Right kidney (tissue), 9 donors: ENCODE measurements at places on chromosomes 6 and 20.

GRCh38 chr6:31128093-31128676 is 7.9 kb upstream of the CDSN start:
- DNase-seq: no peak

DNA sequence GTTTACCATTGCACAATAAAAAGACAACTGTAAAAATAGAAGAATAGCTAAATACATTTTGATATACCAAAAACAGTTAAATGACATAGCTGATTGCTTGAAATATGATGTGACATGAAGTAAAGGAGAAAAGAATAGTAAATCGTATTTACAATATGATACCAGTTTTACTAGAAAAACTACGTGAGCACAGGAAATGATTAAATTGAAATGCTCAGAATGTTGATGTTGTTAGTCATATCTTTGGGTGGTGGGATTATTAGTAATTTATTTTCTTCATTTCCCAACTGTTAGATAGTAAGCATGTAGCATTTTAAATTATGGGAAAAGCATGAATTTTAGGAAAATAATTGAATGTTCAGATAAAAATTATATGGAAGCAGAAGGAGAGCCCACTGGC is 268.3 kb upstream of the TAB2 start:
- DNase-seq: no peak

- DNase-seq: no peak
These were observed 16.5 kb downstream of the UQCC2 start for GRCh38 chr6:33694977-33695376.

DNA sequence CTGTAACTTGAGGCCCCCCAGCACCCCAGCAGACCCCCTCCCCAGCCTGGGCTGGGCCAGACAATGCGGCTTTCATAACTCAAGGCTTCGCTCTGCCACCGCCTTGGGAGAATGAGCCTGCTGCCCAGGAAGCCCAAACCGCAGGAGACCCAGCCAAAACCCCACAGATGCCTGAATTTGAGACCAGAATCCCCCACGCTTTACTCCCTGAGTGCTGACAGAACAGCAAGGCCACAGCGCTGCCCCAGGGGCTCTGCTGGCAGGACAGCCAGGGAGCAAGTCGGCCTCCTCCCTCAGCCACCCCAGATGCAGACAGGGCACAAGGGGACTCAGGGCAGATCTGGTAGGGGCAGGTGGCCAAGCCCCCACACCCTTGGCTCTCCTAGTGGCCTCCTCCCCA is 2.2 kb downstream of the MDFI start:
- DNase-seq: no peak

DNA sequence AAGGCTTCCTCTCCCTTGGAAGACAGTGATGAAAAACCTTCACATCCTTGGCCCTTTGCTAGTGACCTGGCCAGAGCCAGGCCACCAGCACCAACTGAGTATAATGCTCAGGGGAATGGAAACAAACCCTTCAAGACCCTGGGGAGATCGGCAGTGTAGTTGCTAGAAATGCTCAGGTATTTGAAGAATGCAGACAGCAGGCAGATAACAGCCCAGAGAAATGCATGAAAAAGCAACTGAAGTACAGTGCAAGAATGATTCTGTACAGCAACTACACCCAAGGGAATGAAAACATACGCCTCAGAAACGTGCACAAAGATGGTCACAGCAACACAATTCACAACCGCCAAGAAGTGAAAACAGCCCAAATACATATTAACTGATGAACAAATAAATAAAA is 41.1 kb downstream of the PPP1R3G start:
- no peak for DNase-seq

GRCh38 chr6:156880913-156881312 is 103.7 kb downstream of the ARID1B start:
- DNase-seq: no peak

DNA sequence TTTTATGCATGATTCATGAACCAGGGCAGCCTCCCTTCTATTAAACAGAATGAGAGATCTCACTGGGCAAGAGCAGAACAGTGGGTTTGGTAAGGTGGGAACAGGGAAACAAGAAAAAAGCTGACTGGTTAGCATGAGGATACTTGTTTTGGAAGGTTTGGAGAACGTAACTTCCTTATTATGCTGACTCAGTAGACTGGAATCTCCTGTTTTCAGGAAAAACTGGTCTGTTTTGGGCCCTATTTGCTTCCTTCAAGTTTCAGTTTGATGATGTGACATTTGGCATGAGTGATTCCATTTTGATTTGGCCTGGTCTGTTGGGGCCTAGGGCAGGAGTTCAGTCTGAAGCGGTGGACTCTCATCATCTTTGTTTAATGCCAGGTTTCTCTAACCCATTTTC is 172.0 kb downstream of the MYLK4 start:
- no peak for DNase-seq

GRCh38 chr6:36556281-36556680 is 9.0 kb upstream of the STK38 start:
- DNase-seq: no peak

DNA sequence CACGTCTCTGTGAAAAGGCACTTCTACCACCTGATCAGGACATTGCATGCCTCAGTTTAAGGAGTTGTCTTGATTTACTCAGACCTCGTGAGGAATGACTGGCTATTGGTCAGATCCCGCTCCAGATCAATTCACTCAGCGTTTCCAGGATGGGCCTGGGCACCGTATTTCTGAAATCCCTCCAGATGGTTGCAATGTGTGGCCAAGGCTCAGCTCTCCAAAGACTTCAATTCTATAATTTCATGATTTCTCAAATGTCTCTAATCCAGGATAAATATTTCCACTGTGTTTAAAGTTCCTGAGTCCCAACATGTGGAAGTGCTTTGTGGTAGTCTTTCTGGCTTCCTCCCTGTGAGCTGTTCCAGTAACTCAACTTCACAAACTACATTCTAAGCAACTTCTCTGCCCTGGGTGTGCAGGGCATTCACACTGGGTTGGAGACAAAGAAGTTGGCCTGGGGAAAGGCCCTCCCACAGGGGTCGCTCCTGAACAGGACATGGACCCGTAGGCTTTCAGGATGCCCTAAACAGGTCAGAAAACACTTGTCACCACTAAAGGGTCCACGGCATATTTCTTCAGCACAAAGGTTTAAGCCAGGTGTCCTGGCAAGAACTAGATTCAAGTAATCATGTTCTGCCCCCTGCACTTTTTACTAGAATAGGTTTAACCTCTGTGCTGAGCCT is 212.1 kb downstream of the WDR27 start:
- no peak for DNase-seq

GRCh38 chr6:134623401-134623800 is 305.5 kb upstream of the SGK1 start:
- DNase-seq: no peak

DNA sequence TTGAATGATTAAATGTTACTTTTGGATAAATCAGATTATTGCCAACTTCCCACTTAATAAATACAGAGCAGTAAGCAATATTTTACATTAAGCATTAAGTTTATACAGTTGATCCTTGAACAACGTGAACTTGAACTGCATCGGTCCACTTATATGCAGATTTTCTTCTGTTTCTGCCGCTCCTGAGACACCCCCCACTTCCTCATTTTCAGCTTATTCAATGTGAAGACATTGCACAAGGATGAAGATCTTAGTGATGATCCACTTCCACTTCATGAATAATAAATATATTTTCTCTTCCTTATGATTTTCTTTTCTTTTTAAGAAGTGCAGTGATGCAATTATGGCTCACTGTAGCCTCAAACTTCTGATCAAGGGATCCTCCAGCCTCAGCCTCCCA is 167.2 kb downstream of the LINC00237 start:
- DNase-seq: no peak

GRCh38 chr6:143090314-143091044 is 29.8 kb downstream of the AIG1 start:
- DNase-seq: no peak

- DNase-seq: no peak
These were observed 31.8 kb upstream of the RSPO4 start for GRCh38 chr20:1033751-1034414.

- no peak for DNase-seq
These were observed 96.9 kb upstream of the SLC24A3 start for GRCh38 chr20:19115581-19115980.

- no peak for DNase-seq
These were observed 34.0 kb downstream of the GNAS start for GRCh38 chr20:58886546-58886945.

DNA sequence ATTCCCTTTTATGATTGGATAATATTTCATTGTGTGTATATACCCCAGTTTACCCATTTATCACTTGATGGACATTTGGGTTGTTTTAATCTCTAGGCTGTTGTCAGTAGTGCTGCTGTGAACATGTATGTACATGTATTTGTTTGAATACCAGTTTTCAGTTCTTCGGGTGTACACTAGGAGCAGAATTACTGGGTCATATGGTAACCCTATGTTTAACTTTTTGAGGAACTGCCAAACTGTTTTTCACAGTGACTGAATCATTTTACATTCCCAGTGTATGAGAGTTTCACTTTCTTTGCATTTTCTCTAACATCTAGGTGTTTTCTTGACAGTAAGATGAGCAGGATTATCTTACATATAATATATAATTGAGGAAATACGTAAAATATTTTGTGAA is 44.7 kb upstream of the ADIG start:
- no peak for DNase-seq

DNA sequence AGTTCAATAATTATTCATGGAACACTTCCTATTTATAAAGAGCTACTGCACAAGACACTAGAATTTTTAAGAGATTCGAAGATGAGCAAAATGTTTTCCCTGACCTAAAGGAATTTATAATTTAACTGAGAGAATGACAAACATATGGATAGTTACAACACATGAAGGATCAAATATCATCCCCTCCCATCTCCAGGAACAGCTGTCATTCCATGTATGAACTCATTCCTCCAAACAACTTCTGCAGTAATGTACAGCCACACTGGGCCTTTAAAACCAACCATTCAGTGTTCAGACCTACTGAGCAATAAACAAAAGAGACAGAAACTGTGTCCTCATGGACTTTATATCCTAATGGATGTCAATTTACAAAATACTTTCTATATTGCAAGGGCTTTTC is 87.8 kb downstream of the KIF16B start:
- no peak for DNase-seq

DNA sequence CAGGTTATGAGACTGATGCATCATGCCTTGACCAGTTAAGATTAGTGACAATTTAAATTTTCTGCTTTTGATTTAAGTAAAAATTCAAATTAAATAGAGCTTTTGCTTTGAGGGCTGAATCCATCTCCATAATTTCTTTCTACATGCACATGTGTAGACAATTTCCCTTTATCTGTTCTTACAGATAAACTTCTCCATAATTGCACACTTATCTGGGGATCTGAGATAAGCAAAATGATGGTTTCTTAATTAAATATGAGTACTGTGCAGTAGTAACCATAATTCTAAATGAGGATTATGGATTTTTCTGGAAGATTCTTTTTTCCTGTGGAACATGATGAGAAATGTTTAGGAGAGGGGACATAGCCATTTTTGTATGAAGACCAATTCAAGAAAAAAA is 44.7 kb downstream of the ZFAND3 start:
- DNase-seq: no peak

GRCh38 chr6:131400054-131400778 is 172.8 kb upstream of the ARG1 start:
- no peak for DNase-seq

GRCh38 chr6:63963769-63964315 is 328.2 kb downstream of the PHF3 start:
- DNase-seq: no peak

GRCh38 chr6:105791583-105792318 is 294.4 kb upstream of the PRDM1 start:
- DNase-seq: no peak

GRCh38 chr6:20211037-20211940 is 980 bp downstream of the MBOAT1 start:
- DNase-seq: peak; percentile 51

DNA sequence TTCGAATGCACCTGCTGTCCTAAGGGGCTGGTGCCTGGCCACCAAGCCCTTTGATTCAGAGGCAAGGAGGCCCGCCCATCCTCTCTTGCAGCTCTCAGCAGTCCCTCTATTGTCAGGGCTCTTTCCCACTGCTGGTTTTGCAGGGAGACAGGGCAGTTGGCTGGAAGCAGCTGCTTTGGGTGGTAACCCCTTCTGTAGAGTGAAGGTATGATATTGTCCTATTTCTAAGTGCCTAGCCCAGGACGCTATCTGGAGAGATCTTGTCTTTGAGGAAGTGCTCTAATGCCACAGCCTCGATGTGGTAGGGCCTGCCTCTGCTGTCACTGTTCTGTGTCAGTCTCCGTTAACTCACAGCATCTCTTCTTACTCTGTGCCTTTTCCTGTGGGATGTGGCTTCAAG is 5.6 kb downstream of the PLCG1 start:
- no peak for DNase-seq

DNA sequence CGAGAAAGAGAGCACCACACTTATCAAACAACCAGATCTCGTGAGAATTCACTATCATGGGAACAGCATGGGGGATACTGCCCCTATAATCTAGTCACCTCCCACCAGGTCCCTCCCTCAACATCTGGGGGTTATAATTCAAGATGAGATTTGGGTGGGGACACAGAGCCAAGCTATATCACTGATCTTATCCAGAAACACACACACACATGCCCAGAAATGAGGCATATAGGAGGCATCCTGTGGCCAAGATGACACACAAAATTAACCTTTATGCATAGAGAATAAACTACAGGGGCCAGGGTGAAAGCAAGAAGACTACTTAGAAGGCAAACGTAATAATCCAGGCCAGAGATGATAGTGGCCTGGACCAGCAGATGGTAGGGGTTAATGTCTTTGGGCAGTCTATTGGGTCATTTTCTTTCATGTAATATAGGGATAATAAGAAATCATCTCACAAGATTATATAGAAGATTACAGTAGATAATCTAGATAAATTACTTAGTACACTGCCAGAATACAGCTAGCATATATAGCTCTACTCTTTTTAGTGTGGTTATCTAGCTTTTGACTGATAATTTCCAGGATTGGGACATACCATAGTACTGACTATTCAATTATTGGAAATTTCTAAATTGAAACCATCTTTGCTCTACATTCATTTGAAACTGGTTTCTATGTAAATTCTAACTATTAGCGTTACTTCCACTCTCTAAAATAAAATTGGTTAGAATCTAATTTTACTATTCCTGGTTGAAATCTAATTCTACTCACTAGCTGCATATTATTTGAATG is 20.0 kb downstream of the RNF144B start:
- no peak for DNase-seq

GRCh38 chr6:170186006-170186935 is 104.6 kb downstream of the DLL1 start:
- no peak for DNase-seq

DNA sequence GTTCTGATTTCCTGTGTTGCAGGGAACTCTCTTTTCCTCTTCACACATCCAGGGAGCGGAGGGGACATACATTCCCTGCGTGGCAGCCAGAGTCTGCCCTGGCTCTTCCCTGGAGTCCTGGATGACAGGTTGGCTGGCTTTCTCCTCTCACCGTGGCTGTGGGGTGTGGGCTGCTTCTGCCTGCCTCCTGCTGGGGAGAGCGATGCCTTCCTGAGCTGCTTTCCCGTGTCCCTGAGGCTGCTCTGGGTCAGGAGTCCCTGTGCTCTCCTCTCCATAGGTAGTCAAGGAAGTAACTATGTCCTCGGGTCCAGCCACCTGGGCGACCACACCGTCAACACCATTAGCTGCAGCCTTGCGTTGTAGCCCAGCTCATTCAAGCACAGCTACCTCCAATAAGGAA is 451.7 kb downstream of the QKI start:
- no peak for DNase-seq
